ENCODE measurements at places on chromosomes 2 and 18. TPM values are rescaled to one million over a fixed set of nuclear protein-coding genes. Genes with fewer than 3 reads are reported as not detected.

DNA sequence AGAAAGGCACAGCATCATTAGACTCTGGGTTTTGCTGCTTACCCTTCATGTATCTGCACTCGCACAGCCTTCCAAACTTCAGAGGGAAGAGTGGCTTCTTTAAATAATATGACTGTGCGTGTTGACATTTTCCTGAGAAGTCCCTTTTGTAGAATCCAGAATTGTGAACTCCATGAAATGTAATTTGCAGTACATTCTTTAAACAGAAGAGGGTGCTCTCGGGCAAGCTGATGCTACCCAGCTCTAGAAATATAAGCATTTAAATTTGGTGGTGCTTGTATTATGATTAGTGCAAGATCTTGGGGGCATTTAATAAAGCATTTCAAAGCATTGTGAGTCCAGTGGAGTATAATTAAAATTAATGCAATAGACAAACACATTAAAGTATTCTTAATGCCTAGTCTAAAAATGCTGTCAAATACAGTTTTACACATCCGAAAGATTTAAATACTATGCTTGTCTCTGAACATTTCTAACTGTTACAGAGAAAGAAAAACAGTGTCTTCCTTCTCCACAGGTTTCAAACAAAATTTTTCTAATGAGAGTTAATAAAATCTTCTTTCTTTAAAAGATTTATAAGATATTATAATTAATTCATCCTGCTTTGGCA is 17.3 kb upstream of the GTF2A1L start:
- no peak overlapping the region for H3K4me3 ChIP-seq
- H3K4me1 ChIP-seq: no peaks in the 10 kb centered on the region
- H3K27ac ChIP-seq: no peak overlapping the region
- DNase-seq: no peak

Gene GMPPA
- 22.9 TPM for total RNA-seq

GRCh38 chr2:67839242-67839641 is 223.6 kb downstream of the C1D start:
- no peaks in the 10 kb centered on the region for H3K27me3 ChIP-seq
- no peak for DNase-seq
- H3K4me1 ChIP-seq: peaks cover under 1% of the 10 kb centered on the region

- H3K36me3 ChIP-seq: no peaks in the 10 kb centered on the region
- no peak for DNase-seq
- no peaks in the 10 kb centered on the region for H3K4me1 ChIP-seq
Observed at GRCh38 chr2:15989559-15989958, 49.2 kb downstream of the MYCN start.

Gene LIMS1
- 75.6 TPM for total RNA-seq

DNA sequence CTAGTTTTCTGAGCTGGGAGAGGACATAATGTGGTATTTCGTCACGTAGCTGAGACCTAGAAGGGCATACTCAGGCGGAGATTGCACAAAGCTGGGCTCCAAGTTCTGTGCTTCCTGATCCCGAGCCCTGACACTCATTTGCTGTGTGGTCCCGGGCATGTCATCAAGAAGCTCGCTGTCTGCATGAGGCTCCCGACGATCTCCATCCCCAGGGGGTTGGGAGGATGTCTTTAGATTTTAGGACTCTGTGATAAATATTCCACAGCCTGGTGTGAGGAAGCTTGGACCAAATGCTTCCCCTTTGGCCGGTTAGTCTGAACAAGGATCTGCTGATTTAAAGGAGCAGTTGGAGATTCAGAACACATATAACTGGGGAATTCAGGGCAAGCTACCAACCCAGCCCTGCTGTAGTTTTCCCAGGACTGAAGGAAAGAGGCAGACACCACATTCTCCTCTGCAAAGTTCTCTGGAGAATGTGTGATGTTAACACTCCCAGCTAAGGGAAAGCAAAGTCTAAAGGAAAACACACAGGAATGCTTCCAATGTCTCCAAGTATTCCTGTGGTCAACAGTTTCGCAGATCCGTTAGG is 2.3 kb downstream of the KCNE4 start:
- H3K27ac ChIP-seq: peak overlapping the region; percentile 64
- peak overlapping the region; percentile 38 for H3K4me3 ChIP-seq
- peak; percentile 48 for DNase-seq

GRCh38 chr2:85470850-85471800 is 52.6 kb downstream of the SH2D6 start:
- no peaks in the 10 kb centered on the region for H3K36me3 ChIP-seq
- DNase-seq: peak; percentile 38
- H3K27ac ChIP-seq: no peak overlapping the region
- H3K4me1 ChIP-seq: peaks cover 3% of the 10 kb centered on the region

GRCh38 chr2:241349941-241350340 is 6.1 kb upstream of the FARP2 start:
- no peaks in the 10 kb centered on the region for H3K36me3 ChIP-seq
- no peaks in the 10 kb centered on the region for H3K4me1 ChIP-seq
- no peaks in the 10 kb centered on the region for H3K27me3 ChIP-seq
- no peak overlapping the region for H3K27ac ChIP-seq
- H3K4me3 ChIP-seq: no peak overlapping the region

Gene RFTN2
- total RNA-seq: 9.7 TPM

GRCh38 chr2:163802284-163802683 is 66.5 kb upstream of the FIGN start:
- H3K27ac ChIP-seq: no peak overlapping the region
- H3K36me3 ChIP-seq: no peaks in the 10 kb centered on the region
- no peak overlapping the region for H3K4me3 ChIP-seq
- no peaks in the 10 kb centered on the region for H3K4me1 ChIP-seq
- DNase-seq: no peak

DNA sequence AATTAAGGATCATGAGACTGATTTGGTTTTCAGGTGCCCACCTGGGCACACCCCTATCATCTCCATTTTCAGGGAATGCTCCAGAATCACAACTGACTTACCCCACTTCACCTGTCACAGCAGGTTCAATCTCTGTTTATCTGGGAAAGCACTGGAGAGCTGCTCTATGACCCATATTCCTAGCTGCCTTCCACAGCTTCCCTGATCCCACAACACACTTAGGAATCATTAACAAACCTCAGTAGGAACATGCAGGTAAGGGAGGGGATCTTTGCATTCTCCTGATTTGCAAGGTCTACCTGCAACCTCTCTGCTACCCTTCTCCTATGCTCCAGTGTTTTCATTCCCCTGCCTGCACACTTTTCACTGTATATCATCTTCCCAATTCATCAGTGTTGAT is 18.7 kb upstream of the FABP1 start:
- no peak for DNase-seq
- H3K27me3 ChIP-seq: no peaks in the 10 kb centered on the region
- no peak overlapping the region for H3K4me3 ChIP-seq
- H3K4me1 ChIP-seq: no peaks in the 10 kb centered on the region
- H3K27ac ChIP-seq: no peak overlapping the region

DNA sequence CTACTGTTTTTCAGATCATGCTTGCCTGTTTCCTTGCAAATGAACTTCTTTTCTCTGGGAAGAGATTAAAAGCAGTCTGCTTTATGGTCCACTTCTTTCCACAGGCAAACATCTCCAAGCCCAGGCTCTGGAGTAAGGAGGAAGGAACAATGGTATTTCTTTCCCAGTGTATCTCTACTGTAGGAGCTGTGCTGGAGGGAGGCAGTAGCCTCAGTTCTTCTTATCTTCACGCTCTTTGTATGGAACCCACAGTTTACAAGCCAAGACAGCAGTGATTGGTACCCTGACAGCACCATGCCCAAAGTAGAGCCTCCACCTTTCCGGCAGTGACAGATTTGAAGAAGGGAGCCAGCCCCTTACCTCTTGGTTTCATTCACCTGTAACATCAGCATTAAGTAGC is 35.2 kb downstream of the SPOPL start:
- no peak for DNase-seq
- no peaks in the 10 kb centered on the region for H3K27me3 ChIP-seq
- no peaks in the 10 kb centered on the region for H3K4me1 ChIP-seq
- H3K36me3 ChIP-seq: no peaks in the 10 kb centered on the region
- no peak overlapping the region for H3K4me3 ChIP-seq

Gene CCDC150
- total RNA-seq: 2.3 TPM

- H3K4me1 ChIP-seq: peaks cover 11% of the 10 kb centered on the region
- H3K36me3 ChIP-seq: no peaks in the 10 kb centered on the region
- H3K4me3 ChIP-seq: no peak overlapping the region
Observed at GRCh38 chr2:106839849-106840595, 45.9 kb downstream of the ST6GAL2 start.

Gene WIPF1
- total RNA-seq: 9.7 TPM

Data from ovary (tissue), 10 donors.